ENCODE measurements at places on chromosomes 11 and 22.

- no peak for DNase-seq
These were observed 100.0 kb downstream of the TMEM135 start for GRCh38 chr11:87137711-87138110.

DNA sequence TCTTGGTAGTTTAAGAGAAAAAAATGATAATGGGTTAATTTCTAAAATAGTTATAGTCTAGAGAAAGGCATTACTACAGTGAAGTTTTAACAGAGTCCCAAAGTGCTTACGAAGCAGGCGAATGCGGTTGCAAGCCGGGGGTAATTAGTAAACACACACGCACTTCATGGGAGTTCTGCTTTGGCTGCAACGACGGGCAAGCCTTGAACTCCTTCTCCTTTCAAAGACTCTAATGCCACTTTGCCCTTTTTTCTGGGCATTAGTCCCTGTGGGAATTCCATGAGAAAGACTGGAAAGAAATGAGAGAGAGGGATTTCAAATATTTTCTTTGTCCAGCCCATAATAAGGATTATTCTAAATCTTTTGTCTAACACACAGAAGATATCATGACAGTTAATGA lies 66.1 kb downstream of the TENM4 start:
- no peak for DNase-seq

GRCh38 chr22:35761037-35761436 lies 43.4 kb downstream of the APOL5 start:
- DNase-seq, result no peak

GRCh38 chr11:64003807-64004589 lies 17.8 kb downstream of the OTUB1 start:
- DNase-seq, result no peak

GRCh38 chr22:41563051-41563711 lies 2.4 kb downstream of the CSDC2 start:
- no peak for DNase-seq

- DNase-seq, result no peak
These were observed 77.1 kb downstream of the MIAT start for GRCh38 chr22:26734339-26735018.

DNA sequence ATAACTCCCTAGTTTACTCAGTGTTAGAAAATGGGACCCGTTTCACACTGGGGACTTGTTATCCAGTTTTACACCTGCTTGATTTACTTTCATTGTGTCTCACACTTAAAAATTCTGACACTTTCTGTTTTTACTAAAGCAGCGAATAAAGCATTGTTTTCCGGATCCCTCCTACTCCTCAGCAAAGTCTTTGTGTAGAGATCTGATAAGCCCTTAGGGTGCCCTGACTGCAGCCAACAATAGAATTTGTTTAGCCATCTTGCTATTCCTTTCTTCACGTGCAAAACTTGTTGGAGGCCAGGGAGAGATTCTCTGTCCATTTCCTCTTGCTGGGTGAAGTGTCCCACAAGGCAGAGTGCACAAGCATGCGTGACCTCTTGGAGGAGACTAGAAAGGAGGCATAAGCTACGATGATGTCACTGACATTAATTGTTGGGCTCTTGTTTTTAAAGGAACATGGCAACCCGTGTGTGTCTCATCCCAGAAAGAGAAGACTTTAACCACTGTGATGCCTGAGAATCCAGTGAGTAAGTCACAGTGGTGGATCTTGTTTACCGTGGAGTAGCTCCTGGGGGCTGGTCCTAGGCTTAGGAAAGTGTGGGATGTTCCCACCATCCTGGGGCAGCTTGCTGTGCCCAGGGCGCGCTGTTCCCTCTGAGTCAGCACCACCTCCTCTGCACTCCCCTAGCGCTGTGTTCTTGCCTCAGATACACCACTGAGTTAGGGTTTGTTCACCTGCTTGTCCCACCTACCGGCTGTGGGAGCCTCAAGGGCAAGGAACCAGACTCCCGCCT lies 27.7 kb downstream of the MICAL2 start:
- DNase-seq, result no peak

- DNase-seq, result no peak
These were observed 930 bp downstream of the SCYL1 start for GRCh38 chr11:65525546-65526480.

Data from NCI-H146 (cell line).